ENCODE measurements at places on chromosomes 3 and 15.

DNA sequence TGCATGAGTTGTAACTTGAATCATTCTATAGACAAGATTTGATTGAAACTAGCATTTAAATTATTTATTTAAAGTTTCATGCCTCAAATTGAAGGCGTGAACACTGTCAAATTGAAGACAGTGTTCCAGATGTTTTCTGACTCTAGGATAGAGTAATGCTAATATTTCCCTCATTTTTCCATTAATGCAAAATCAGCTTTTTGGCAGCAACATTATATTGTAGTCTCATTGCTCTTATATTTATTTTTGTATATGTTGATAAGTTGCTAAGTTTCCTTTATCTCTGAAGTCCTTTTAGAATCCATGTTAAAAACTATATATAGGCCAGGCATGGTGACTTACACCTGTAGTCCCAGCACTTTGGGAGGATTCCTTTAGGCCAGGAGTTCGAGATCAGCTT lies 4.8 kb downstream of the FANCI start:
- no peak for DNase-seq

DNA sequence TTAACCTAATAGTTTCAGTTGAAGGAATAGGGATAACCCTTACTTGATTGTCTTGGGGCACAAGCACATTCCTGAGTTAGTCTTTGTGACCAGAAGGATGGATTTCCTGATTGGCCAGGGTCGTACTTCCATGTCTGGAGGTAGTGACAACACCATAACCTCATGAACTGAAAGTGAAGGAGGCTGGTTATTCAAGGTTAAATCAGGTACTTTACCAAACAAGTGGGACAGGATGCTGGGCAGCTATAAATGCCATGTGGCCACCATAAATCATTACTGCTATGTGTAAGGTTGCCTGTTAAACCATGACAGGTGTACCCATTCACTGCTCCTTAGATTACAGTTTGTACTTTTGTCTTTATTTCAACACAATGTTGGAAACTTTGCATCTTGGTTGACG lies 128.3 kb upstream of the SAMMSON start:
- DNase-seq, result no peak

DNA sequence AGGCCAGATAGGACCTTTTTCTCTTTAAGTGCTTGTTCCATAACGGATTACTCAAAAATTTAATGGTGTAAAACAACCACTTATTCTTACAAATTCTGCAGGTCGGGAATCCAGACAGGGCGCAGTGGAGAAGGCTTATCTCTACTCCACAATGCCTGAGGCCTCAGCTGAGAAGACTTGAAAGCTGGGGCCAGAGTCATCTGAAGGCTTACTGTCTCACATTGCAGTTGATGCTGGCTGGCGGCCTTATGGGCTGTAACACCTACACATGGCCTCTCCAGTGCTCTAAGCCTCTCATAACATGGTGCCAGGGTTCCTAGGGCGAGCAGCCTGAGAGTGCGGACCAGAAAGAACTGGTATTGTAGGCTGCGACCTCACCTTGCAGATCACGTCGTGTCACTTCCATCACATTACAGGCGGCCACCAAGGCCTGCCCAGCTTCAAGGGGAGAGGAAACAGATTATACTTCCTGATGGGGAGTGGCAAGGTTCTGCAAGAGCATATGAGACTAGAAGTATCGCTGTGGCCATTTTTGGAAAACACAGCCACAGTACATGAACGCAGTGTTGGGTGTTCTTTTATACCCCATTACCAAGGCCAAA lies 32.4 kb downstream of the CMTM7 start:
- no peak for DNase-seq

- DNase-seq, result no peak
These were observed at the start of gene WNT5A for GRCh38 chr3:55486857-55487380. WNT5A (minus strand) TSS chr3:55487306; CDS start chr3:55486985, 321 bp downstream.

DNA sequence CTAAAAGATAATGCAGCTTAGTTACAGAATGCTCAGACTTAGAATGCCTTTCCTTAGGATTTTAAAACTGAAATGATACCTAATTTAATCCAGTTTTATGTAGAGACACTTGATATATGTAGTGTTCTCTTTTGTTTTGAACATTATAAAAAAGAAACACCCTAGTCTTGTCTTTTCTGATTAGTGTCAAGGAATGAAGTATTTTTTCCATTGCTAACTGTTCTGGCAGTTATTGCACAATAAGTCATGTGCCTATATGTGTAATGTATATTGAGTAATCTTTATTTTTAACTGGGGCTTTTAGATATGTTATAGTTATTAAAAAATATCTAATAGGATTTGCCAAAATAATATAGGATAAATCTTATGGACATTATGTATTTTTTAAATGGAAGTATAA lies 4.5 kb downstream of the ARL8B start:
- DNase-seq, result no peak

GRCh38 chr3:58560771-58561311 lies 16.4 kb downstream of the FAM107A start:
- no peak for DNase-seq

- no peak for DNase-seq
These were observed 1.6 kb upstream of the NOX5 start for GRCh38 chr15:69012761-69013364.

DNA sequence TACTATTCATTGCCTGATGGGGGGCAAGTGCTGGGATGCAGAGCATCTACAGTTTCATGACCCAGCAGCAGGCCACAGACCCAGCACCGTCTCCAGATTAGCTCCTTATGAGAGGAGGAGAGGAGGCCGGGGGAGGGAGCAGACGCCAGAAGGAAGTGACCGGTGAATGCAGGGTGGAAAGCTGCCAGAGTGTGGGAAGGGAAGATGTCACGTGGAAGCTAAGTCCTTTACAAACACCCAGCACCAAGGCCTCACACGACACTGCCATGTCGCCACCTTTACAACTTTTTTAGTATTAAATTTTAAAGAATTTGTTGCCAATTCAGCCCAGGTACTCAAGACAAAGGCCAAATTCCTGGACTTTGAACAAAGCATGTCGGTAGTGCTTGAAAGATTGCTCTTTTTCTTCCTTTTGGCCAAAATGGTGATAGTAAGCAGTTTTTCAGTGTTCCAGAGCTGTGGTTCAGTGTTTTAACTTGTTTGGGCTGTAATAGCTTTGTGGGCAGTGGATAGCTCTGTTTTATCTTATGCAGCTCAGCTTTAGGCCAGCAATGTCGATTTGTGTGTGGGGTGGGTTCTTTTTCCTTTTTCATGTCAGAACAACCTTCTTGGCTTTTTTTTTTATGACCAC lies 58.2 kb downstream of the ZBTB38 start:
- no peak for DNase-seq

GRCh38 chr15:75148280-75148679 lies 53.4 kb upstream of the C15orf39 start:
- no peak for DNase-seq

DNA sequence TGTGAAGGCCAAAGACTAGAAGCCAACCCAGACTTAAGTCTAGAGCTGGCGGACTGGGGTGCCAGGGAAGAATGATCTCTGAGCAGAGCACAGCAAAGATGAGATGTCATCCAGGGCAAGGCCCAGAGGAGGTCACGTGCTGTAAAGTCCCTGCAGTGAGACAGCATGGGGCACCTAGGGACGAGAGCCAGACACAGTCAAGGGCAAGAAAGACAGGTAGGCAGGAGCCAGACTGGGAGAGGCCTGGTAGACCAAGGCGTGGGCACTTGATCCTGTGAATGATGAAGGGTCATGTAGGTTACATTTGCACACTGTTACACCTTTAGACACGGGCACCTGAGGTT lies 379.7 kb upstream of the PROK2 start:
- no peak for DNase-seq

DNA sequence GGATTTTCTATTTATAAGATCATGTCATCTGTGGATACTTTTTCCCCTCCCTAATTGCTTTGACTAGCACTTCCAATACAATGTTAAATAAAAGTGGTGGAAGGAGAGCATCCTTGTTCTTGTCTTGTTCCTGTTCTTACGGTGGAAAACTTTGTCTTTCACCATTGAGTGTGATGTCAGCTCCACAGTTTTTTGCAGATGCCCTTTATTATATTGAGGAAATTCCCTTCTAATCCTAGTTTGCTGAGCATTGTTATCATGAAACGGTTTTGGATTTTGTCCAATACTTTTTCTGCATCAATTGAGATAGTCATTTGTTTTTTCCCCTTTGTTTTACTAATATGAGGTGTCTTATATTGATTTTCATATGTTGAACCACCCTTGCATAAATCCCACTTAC lies 19.9 kb upstream of the IL20RB start:
- no peak for DNase-seq

DNA sequence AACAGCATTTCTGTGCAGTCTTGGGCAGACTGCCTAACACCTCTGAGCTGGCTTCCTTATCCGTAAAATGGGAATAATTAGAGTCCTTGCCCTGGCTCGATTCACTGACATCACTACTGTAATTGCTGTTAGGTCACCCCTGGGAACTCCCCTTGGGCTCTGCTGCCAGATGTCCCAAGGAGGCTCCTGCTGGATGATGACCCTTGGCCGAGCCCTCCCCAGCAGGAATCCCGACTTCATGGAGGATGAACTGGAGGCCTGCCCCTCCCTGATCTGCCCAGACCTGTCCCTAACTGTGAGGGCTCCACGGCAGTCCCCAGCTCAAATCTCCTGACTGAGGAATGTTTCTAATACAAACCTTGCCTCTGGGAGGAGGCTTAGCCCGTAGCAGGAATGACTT lies 18.0 kb downstream of the ESYT3 start:
- DNase-seq, result no peak

- no peak for DNase-seq
These were observed 151.0 kb downstream of the TJP1 start for GRCh38 chr15:29670998-29671981.

- no peak for DNase-seq
These were observed 3.1 kb upstream of the CD276 start for GRCh38 chr15:73681063-73681462.

DNA sequence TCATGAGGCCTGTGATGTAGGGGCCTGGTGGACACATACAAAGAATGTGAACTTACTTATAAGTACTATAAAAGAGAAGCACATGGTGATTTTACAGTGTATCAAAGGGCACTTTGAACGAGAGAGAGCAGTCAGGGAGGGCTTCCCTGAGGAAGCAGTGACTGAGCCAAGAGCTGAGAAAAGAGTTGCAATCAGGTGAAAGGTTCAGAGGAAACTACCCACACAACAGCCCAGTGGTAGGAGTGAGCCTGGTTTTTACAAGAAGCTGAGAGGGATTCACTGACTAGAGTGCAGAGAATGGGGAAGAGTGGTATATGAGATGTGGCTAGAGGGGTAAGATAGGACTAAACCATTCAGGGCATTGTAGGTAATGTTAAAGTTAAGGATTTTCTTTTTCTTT lies 57.1 kb downstream of the CALML4 start:
- no peak for DNase-seq

DNA sequence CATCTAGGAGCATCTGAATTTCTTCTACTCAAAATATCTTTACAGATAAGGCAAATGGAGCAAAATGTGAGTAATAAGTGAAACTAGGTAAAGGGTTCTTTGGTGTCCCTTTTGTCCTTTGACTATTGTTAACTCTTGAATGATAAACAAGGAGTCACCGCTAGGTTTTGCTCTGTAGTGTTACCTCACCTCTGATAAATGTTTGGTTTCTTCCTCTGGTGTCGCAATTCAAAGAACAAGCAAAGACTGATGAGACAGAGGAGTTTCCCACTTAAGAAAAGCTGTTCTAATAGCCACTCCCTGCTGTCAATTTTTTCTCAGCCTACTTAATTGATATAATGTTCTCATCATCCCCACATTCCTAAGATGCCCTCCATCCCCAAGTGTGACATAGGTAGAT lies 925.9 kb downstream of the IGSF11 start:
- DNase-seq, result no peak

- DNase-seq, result no peak
These were observed 35.9 kb downstream of the ADCY5 start for GRCh38 chr3:123412811-123413604.

GRCh38 chr15:56356616-56357015 lies 8.6 kb upstream of the TEX9 start:
- DNase-seq, result no peak

DNA sequence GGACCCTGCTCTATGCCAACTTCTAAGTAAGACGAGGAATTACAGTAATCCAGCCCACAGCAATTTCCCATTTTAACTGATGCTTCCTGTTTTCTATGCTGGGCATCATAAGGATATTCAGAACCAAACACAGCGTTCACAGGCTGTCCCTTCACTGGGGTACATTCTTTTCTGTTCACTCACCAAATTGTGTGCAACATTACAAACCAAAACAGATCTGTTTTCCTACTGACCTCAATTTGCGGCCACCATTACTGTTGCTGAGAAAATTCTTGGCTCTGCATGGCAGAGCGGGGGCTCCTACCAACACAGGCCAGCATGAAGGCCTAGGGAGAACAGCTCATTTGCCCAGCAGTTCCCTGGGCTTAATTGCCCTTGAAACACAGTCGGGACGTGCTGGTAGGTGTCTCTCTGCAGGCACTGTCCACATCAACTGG lies 76.5 kb downstream of the MYO1E start:
- no peak for DNase-seq

DNA sequence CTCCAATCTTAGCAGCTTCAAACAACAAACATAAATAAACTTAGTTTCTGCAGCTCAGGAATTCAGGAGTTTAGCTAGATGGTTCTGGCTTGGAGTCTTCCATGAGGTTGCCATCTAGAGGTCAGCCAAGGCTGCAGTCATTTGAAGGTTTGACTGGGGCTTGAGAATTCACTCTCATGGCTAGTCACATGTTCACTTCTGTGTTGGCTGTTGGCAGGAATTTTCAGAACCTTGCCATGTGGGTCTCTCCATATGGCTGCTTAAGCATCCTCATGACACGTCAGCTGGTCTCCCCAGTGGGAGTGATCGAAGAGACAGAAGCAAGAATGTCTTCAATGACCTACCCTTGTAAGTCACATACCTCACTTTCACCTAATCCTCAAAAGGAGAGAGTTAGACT lies 269.2 kb upstream of the CNTN3 start:
- DNase-seq, result no peak

DNA sequence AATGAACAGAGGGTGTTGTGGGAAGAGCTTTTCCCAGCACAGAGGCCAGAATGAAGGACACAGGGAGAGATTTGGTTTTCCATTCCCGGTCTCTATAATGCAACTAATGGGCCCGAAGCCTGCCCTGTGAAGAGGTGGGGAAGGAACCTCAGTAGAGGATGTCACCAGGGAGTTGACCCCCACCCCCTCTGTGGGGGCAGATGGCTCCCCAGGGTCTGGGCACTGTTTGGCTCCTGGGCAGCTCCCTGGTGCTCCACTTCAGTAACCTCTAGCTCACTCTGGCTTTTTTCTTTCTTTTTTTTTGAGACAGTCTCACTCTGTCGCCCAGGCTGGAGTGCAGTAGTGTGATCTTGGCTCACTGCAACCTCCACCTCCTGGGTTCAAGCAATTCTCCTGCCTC lies 109.1 kb upstream of the DLG1 start:
- DNase-seq, result no peak
